ENCODE measurements at places on chromosomes 2 and 18.

DNA sequence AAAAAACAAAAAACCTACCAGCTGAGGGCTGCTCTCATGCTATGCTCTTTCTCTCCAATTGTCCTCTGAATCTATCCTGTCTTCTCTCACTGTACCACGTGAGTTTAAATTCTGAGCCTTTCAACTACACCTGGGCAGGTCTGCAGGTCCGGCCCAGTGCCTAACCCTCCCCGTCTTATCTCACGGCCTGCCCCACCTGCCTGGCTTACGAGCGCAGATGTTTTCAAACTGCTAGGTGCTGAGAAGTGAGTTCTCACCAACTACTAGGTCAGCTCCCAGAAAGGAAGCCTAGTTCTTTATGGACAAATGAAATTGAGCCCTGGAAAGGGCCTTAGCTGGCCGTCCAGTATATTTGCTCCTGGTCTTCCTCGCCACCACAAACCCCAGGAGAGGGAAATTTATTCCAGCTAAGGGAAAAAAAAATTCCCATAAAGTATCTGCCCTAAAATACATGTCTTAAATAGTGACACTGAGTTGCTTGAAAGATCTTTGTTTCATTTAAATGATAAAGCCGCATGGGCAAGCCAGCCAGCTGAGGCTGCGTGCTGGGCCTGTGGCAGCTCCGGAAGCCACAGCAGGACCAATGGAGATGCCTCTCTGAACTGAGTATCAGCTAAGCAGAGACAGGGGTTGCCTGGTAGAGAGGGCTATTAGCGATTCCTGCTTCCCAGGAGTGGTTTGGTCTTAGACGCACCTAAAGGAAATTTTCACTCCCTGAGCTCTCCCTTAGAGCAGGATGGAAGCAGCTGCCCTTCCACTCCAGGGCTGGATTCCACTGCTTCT, 92.5 kb upstream of the NCK2 start:
- DNase-seq: no peak

- no peak for DNase-seq
Measured at GRCh38 chr2:106800976-106801655, 84.9 kb downstream of the ST6GAL2 start.

DNA sequence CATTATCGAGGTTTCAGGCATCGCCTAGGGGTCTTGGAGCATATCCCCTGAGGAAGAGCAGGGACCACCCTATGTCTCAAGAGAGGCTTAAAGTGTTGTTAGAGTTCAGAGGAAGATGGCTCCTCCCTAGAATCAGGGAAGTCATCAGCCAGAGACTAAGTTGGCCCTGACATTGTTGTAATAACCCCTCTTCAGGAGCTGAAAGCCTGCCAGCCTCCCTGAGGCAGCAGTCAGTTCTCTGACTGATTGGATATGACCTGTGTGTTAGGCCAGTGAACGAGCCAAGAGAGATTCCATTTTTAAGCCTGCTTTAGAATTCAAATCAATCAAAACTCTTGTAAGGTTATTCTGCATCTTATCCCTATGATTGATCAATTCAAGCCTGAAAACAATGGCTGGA, 34.9 kb downstream of the ARHGAP28 start:
- no peak for DNase-seq

GRCh38 chr2:179893616-179894015, 32.2 kb upstream of the ZNF385B start:
- no peak for DNase-seq

DNA sequence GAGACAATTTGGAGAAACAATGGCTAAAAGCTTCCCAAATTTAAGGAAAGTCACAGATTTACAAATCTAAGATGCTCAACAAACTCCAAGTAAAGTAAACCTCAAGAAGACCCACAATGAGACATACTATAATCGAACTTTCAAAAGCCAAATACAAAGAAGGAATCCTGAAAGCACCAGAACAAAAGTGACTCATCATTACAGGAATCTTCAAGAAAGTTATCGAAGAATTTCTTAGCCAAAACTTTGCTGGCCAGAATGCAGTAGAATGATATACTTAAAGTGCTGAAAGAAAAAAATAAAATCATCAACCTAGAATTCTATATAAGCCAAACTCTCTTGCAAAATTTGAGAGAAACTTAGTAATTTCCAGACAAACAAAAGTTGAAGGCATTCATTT, 106.5 kb upstream of the TMEM200C start:
- no peak for DNase-seq

DNA sequence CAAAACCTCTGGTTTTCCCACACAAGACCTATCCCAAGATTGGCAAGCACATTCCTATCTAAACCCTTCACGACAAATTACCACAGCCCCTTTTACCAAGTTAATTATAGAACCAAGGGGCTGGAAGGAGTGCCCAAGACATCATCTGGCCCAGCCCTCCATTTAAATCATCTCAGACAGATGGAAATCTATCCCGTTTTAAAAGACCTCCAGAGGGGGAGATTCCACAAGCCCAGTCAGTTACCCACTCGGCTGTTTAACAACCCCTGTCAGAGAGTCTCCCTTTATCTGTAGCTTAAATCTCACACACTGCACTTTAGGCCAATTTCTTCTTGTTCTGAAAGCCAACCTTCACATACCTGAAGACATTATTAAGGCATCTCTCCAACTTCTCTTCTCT, 179.1 kb upstream of the MEIS1 start:
- no peak for DNase-seq

DNA sequence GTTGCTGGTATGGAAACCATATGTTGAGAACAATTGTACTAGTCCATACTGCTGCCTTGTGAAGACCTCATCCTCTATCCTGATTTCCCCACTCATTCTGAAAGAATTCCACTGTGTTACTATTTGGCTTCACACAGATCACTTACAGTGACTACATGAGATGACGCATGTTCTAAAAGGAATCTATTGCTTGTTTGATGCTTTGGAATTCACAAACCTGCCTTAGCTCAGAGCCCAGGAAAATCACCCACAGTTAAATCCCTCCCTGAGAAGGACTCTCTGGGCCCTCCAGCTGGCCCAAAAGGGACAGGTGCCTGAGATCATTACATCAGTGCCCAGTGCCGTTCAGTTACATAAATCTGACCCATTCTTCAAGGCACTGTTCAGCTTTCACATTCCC, 45.3 kb downstream of the KLHL29 start:
- no peak for DNase-seq
